ENCODE measurements at places on chromosomes 11 and 22.
A peak's percentile ranks its signal among the peaks of the same experiment; 100 is the strongest.

DNA sequence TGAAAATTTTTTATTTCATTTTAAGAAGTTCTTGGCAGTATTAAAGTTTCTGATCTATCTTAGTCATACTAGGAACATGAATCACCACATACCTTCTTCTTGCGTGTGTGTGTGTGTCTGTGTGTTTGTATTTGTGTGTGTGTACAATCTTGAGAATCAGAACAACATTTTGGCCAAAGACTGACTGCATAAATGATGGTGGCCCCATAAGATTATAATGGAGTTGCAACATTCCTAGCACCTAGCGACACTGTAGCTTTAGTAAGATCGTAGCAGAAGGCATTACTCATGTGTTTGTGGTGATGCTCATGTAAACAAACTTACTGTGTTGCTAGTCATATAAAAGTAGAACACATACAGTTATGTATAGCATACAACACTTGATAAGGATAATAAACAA lies 205.4 kb downstream of the FAM76B start:
- no peak overlapping the region for H3K4me3 ChIP-seq
- no peak overlapping the region for H3K27ac ChIP-seq
- H3K4me1 ChIP-seq = no peaks in the 10 kb centered on the region
- no peaks in the 10 kb centered on the region for H3K27me3 ChIP-seq
- no peaks in the 10 kb centered on the region for H3K36me3 ChIP-seq

DNA sequence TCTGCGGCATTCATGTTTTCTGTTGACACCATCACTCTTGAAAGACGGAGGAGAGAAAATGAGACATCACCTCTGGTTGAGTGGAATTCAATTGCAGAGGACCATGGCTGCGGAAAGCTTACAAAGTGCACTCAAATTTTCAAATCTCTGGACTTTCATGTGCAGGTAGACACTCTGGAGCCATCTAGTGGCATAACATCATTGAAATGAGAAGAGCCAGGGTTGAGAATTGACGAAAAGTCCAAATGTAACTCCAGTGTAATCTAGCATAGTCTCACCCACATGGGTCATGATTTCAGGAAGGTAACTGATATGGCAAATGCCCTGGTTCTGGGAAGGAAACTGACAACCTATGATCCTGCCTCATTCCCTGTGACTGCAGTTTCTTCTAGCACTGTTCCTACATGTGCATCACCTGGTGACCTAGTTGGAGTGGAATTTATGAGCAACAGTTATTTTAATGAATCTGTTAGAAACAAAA lies 687.8 kb downstream of the KCNA4 start:
- H3K4me1 ChIP-seq = no peaks in the 10 kb centered on the region
- DNase-seq = no peak
- H3K27ac ChIP-seq = no peak overlapping the region
- H3K36me3 ChIP-seq = no peaks in the 10 kb centered on the region

GRCh38 chr11:86099874-86100273 lies 31.0 kb upstream of the PICALM start:
- H3K27me3 ChIP-seq = no peaks in the 10 kb centered on the region
- no peaks in the 10 kb centered on the region for H3K36me3 ChIP-seq
- H3K4me1 ChIP-seq = peaks cover 5% of the 10 kb centered on the region
- no peak overlapping the region for H3K4me3 ChIP-seq
- no peak overlapping the region for H3K27ac ChIP-seq

GRCh38 chr11:130136107-130136506 lies 23.5 kb upstream of the ST14 start:
- H3K27me3 ChIP-seq = no peaks in the 10 kb centered on the region
- no peak overlapping the region for H3K27ac ChIP-seq
- no peak overlapping the region for H3K4me3 ChIP-seq
- no peaks in the 10 kb centered on the region for H3K4me1 ChIP-seq
- peaks cover 99% of the 10 kb centered on the region for H3K36me3 ChIP-seq

GRCh38 chr11:64633555-64634159 lies 42.6 kb downstream of the SLC22A12 start:
- no peak overlapping the region for H3K4me3 ChIP-seq
- H3K36me3 ChIP-seq = no peaks in the 10 kb centered on the region
- no peak overlapping the region for H3K27ac ChIP-seq
- no peaks in the 10 kb centered on the region for H3K4me1 ChIP-seq
- peaks cover 14% of the 10 kb centered on the region for H3K27me3 ChIP-seq

- no peak for DNase-seq
- no peak overlapping the region for H3K4me3 ChIP-seq
- H3K27ac ChIP-seq = no peak overlapping the region
- peaks cover 50% of the 10 kb centered on the region for H3K36me3 ChIP-seq
- H3K4me1 ChIP-seq = no peaks in the 10 kb centered on the region
Measured at GRCh38 chr22:19490628-19491230, 11.0 kb downstream of the CDC45 start.

- H3K4me3 ChIP-seq = no peak overlapping the region
- no peak for DNase-seq
- no peaks in the 10 kb centered on the region for H3K36me3 ChIP-seq
- H3K27ac ChIP-seq = no peak overlapping the region
- H3K27me3 ChIP-seq = no peaks in the 10 kb centered on the region
Measured at GRCh38 chr11:112760396-112761059, 200.7 kb upstream of the NCAM1 start.

GRCh38 chr22:25702040-25702439 lies 39.9 kb upstream of the MYO18B start:
- no peaks in the 10 kb centered on the region for H3K36me3 ChIP-seq
- no peak overlapping the region for H3K4me3 ChIP-seq
- no peaks in the 10 kb centered on the region for H3K4me1 ChIP-seq
- DNase-seq = no peak
- H3K27ac ChIP-seq = no peak overlapping the region

- peak overlapping the region; percentile 34 for H3K27ac ChIP-seq
- DNase-seq = no peak
- H3K36me3 ChIP-seq = no peaks in the 10 kb centered on the region
- no peak overlapping the region for H3K4me3 ChIP-seq
Measured at GRCh38 chr11:5690216-5690615, 626 bp downstream of the TRIM22 start.

- DNase-seq = no peak
- H3K27me3 ChIP-seq = no peaks in the 10 kb centered on the region
- H3K36me3 ChIP-seq = no peaks in the 10 kb centered on the region
- no peak overlapping the region for H3K4me3 ChIP-seq
- no peak overlapping the region for H3K27ac ChIP-seq
Measured at GRCh38 chr11:58837707-58838388, 6.7 kb downstream of the GLYATL2 start.

DNA sequence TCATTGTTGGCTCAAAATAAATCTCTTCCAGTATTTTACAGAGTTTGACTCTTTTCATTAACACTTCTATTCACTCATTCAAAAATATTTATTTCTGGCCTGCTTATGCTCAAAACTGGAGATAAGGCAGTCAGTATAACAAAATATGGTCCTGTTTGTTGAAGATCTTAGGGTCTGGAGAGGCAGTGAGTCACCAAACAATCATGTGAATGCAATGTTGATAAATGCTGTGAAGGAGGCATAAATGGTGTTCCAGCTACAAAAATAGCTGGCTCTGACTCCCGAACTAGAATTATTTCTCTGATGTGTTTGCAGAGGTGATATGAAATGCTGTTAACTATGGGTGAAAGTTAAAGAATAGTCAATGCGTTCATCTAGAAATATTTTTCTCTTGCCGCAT lies 390.6 kb downstream of the AASDHPPT start:
- H3K27me3 ChIP-seq = peaks cover 32% of the 10 kb centered on the region
- DNase-seq = no peak
- peaks cover 27% of the 10 kb centered on the region for H3K4me1 ChIP-seq
- H3K36me3 ChIP-seq = no peaks in the 10 kb centered on the region

DNA sequence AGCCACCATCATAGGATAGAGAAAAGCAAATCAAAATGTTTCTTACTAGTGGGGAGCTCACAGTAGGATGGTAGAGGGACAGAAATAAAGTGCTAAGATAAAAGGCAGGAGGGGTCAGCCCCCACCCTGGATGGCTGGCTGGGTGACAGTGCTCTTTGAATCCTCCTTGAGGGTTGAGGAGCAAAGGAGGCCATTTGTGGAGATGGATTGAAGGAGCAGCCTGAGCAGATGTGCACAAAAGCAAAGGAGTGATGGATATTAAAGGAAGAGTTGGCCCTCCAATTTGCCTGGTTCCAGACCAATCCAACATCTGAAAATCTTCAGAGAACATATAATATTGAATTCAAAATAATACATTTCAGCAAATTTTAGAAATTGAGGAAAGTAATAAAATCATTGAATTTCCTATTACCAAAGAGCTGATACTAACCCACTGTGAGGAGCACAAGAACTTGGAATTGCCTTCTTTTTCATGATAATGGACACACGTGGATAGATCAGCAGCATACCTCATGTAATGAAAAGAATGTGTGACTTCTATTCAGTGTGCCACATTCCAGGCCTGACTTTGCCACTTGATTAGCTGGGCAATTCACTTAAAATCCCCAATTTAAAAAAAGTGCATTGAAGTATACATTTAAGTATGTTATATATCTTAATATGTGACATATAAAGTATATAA lies 287.0 kb downstream of the FAT3 start:
- peak overlapping the region; percentile 54 for H3K27ac ChIP-seq
- H3K4me1 ChIP-seq = no peaks in the 10 kb centered on the region
- H3K27me3 ChIP-seq = no peaks in the 10 kb centered on the region
- no peak overlapping the region for H3K4me3 ChIP-seq
- peak; percentile 57 for DNase-seq

DNA sequence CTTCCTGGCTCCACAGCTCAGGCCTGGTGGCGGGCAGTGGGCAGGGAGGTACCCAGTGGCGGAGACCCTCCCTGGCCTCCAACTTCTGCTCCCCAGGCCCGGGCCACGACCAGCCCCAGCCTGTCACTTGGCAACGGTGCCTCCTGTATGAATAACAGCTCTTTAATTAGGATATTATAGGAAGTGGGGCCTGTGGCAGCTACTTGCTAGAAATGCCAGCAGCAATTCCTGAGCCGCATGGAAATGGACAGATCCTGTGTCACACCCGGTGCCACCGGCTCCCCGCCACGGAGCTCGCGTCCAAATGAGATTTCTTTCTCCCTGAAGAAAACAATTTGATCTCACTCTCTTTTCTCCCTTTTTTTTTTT lies 104.5 kb downstream of the CHST1 start:
- no peak overlapping the region for H3K4me3 ChIP-seq
- H3K36me3 ChIP-seq = no peaks in the 10 kb centered on the region
- H3K27me3 ChIP-seq = no peaks in the 10 kb centered on the region
- H3K27ac ChIP-seq = peak overlapping the region; percentile 45
- DNase-seq = no peak
- peaks cover 8% of the 10 kb centered on the region for H3K4me1 ChIP-seq

DNA sequence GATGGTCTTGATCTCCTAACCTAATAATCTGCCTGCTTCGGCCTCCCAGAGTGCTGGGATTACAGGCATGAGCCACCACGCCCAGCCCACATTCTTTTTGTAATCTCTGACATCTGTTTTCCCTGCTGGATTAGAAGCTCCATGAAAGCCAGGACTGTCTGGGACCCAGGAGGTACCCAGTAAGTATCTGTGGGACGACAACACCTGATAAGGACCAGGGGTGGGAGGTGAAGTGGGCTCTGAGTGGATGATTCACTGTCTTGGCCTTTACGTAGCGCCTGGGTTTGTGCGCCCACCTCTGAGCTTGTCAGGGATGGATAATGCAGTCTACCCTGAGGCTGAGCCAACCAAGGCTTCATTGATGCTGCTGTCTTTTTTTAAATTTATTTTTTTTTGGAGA lies 118.8 kb downstream of the ABTB2 start:
- H3K36me3 ChIP-seq = no peaks in the 10 kb centered on the region
- no peak overlapping the region for H3K4me3 ChIP-seq
- no peak overlapping the region for H3K27ac ChIP-seq
- peaks cover 9% of the 10 kb centered on the region for H3K27me3 ChIP-seq
- peaks cover 36% of the 10 kb centered on the region for H3K4me1 ChIP-seq

- no peak overlapping the region for H3K4me3 ChIP-seq
- DNase-seq = no peak
- no peak overlapping the region for H3K27ac ChIP-seq
- no peaks in the 10 kb centered on the region for H3K27me3 ChIP-seq
Measured at GRCh38 chr11:13105237-13105844, 96.2 kb downstream of the RASSF10 start.

GRCh38 chr22:22474733-22475132 lies 33.8 kb downstream of the ZNF280B start:
- H3K27ac ChIP-seq = no peak overlapping the region
- no peaks in the 10 kb centered on the region for H3K27me3 ChIP-seq
- H3K4me3 ChIP-seq = no peak overlapping the region
- no peaks in the 10 kb centered on the region for H3K36me3 ChIP-seq

- no peak overlapping the region for H3K4me3 ChIP-seq
- H3K27ac ChIP-seq = no peak overlapping the region
- H3K4me1 ChIP-seq = peaks cover 5% of the 10 kb centered on the region
- H3K36me3 ChIP-seq = no peaks in the 10 kb centered on the region
- H3K27me3 ChIP-seq = no peaks in the 10 kb centered on the region
- no peak for DNase-seq
Measured at GRCh38 chr11:47051217-47051616, 114.7 kb downstream of the CSTPP1 start.

GRCh38 chr11:118263695-118264568 lies at the start of gene MPZL2:
TSS of gene MPZL2 (minus strand) at chr11:118264297. CDS start at chr11:118264153, 144 bp downstream.
- peak within 1 kb of the TSS; percentile 68 for H3K4me3 ChIP-seq
- DNase-seq = peak; percentile 82
- no peak within 1 kb of the TSS for H3K27ac ChIP-seq
- H3K27me3 ChIP-seq = peaks cover 41% of the 10 kb centered on the region

- no peaks in the 10 kb centered on the region for H3K27me3 ChIP-seq
- H3K27ac ChIP-seq = no peak overlapping the region
Measured at GRCh38 chr11:65225279-65226102, 36.3 kb upstream of the POLA2 start.

GRCh38 chr11:31794548-31794947 lies 16.6 kb downstream of the PAX6 start:
- H3K4me1 ChIP-seq = peaks cover 4% of the 10 kb centered on the region
- H3K4me3 ChIP-seq = no peak overlapping the region
- no peak overlapping the region for H3K27ac ChIP-seq
- no peak for DNase-seq
- peaks cover 69% of the 10 kb centered on the region for H3K36me3 ChIP-seq

DNA sequence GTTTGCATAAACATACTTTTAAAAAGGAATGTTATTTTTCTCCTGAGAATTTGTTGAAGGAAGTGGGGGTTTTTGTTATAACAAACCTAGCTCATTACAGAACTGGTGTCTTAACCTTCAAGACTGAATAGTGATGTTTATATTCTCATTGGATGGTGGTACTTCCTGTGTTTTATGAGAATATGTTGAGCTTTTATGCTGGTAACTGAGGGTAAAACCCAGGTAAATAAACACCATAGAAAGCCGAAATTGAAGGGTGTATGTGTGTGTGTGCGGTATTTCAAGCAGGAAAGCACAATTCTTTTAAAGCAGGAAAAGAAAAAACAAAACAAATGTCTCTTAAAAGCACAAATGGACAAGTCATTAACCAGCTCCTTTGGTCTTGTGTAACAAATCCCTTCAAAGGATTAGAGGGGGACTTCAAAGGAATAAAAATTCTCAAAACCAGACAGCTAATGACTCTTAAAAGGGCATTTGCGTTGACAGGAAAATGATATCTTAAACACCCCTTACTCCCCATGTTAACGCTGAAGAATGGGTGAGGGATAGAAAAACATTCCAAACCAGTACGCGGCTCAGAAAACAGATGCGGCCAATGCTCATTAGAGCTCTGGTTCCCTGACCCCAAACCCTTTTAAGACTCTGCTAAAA lies 23.8 kb downstream of the LMO2 start:
- no peaks in the 10 kb centered on the region for H3K36me3 ChIP-seq
- peak overlapping the region; percentile 75 for H3K4me3 ChIP-seq
- H3K27ac ChIP-seq = no peak overlapping the region
- H3K4me1 ChIP-seq = no peaks in the 10 kb centered on the region

GRCh38 chr11:57335023-57335342 lies 709 bp downstream of the SSRP1 start:
- H3K36me3 ChIP-seq = peaks cover 43% of the 10 kb centered on the region
- H3K4me1 ChIP-seq = no peaks in the 10 kb centered on the region
- H3K4me3 ChIP-seq = peak overlapping the region; percentile 90

Measured in endodermal cell (in vitro differentiated cells).